ENCODE measurements at places on chromosomes 6 and 20.

- DNase-seq, result no peak
These were observed 117.3 kb downstream of the QRSL1 start for GRCh38 chr6:106746652-106747051.

- no peak for DNase-seq
These were observed 45.7 kb upstream of the TSHZ2 start for GRCh38 chr20:52926505-52926904.

DNA sequence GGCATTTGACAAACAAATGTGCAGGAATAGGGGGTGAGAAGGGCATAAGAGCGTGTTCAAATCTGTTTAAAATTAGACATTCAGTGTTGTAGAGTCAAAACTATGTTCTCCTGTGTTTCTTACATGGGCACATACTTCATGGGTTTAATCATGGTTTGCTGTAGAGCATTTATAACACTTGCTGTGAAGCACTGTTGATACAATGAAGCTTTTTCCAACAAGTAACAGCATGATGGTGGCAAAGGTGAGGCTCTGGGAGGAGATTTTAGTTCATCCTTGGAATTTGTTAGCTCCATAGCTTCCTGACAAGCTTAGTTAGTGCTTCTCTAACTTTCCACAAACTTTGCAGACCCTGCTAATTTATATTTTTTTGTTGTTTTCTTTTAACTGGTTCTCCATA lies 900.7 kb downstream of the TFAP2A start:
- DNase-seq, result no peak

DNA sequence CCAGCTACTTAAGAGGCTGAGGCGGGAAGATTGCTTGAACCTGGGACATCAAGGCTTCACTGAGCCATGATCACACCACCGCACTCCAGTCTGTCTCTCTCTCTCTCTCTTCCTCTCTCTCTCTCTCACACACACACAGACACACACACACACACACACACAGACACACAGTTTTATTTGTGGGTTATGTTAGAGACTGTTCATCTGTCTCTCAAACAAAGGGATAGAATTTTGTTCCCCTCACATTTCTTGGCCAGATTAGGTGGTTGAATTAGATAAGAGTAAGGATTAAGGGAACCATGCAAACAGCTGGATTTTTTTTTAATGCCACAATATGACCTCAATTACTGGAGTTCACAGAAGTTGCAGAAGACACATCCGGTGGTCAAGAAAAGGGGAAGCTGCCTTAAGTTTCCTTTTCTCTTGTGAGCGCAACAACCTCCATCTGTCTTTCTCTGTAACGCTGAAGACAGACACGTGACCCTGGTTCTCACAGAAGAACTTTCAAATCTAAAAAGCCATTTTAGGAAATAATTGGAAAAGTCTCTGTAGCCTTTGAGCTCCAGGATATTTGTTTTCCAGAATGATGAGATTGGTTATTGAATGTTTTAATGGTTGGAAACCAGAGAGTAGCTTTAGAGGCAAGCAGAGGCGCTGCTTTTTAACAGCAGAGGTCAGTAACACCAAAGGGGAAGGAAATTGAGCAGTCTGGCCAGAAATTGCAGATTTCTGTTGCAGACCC lies 32.9 kb upstream of the LGSN start:
- no peak for DNase-seq

GRCh38 chr6:142784344-142784743 lies 160.6 kb downstream of the HIVEP2 start:
- no peak for DNase-seq

- no peak for DNase-seq
These were observed 148.5 kb downstream of the SYNDIG1 start for GRCh38 chr20:24617757-24618450.
